Activated naive CD8-positive, alpha-beta T cell treated with anti-CD3 and anti-CD28 coated beads, Interleukin-2, amount 10 ng/mL, durations not matched to agents 7 days and 5 days (primary cell): ENCODE measurements at places on chromosomes 2 and 18. TPM values are rescaled to one million over a fixed set of nuclear protein-coding genes. Genes with fewer than 3 reads are reported as not detected.

GRCh38 chr2:69680001-69680675 is 36.6 kb upstream of the AAK1 start:
- peaks cover 11% of the 10 kb centered on the region for H3K36me3 ChIP-seq
- H3K4me3 ChIP-seq: no peak overlapping the region
- no peaks in the 10 kb centered on the region for H3K27me3 ChIP-seq
- H3K4me1 ChIP-seq: peaks cover 41% of the 10 kb centered on the region
- DNase-seq: no peak

GRCh38 chr2:104577143-104577542 is 276.8 kb upstream of the POU3F3 start:
- no peak overlapping the region for H3K4me3 ChIP-seq
- no peaks in the 10 kb centered on the region for H3K4me1 ChIP-seq
- H3K36me3 ChIP-seq: no peaks in the 10 kb centered on the region
- no peak overlapping the region for H3K27ac ChIP-seq
- H3K27me3 ChIP-seq: no peaks in the 10 kb centered on the region

C2orf81 gene
- 5.8 TPM for total RNA-seq

IL36A gene
- not detected for total RNA-seq

GRCh38 chr2:48198371-48198770 is 292.1 kb upstream of the FBXO11 start:
- H3K27me3 ChIP-seq: no peaks in the 10 kb centered on the region
- H3K4me3 ChIP-seq: no peak overlapping the region
- no peak for DNase-seq
- no peaks in the 10 kb centered on the region for H3K36me3 ChIP-seq

- H3K4me1 ChIP-seq: peaks cover 13% of the 10 kb centered on the region
- H3K4me3 ChIP-seq: peak within 1 kb of the TSS; percentile 67
- no peak within 1 kb of the TSS for H3K27ac ChIP-seq
- H3K27me3 ChIP-seq: peaks cover 68% of the 10 kb centered on the region
- DNase-seq: peak; percentile 31
Observed at GRCh38 chr2:179861416-179862067, at the start of gene ZNF385B. TSS of gene ZNF385B (minus strand) at chr2:179861612.

DNA sequence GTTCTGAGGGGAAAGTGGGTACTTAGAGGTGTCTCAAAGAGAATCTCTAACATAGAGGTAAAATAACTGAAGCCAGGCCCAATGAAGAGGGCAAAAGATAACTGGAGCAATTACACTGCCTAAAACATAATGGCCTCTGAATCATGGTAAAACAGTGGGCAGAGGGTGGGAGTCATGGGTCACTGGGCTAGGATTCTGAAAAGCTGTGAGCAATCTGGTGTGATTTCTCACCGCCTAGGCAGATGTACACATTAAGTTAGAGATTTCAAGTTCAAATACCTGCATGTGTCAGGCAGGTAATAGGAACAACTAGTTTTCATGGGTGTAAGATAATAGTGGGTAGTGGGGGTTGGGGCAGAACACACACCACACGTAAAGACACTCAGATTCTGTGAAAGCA is 45.6 kb downstream of the INSIG2 start:
- DNase-seq: no peak
- H3K4me3 ChIP-seq: no peak overlapping the region
- peaks cover 4% of the 10 kb centered on the region for H3K4me1 ChIP-seq
- H3K27me3 ChIP-seq: peaks cover 7% of the 10 kb centered on the region

GRCh38 chr2:67476809-67477790 is 80.0 kb downstream of the ETAA1 start:
- H3K27me3 ChIP-seq: no peaks in the 10 kb centered on the region
- H3K4me3 ChIP-seq: no peak overlapping the region
- no peak overlapping the region for H3K27ac ChIP-seq
- no peaks in the 10 kb centered on the region for H3K36me3 ChIP-seq

GRCh38 chr2:72118386-72118785 is 29.3 kb downstream of the CYP26B1 start:
- no peak for DNase-seq
- no peaks in the 10 kb centered on the region for H3K4me1 ChIP-seq
- no peak overlapping the region for H3K4me3 ChIP-seq
- H3K27ac ChIP-seq: no peak overlapping the region
- H3K27me3 ChIP-seq: peaks cover 9% of the 10 kb centered on the region

DNA sequence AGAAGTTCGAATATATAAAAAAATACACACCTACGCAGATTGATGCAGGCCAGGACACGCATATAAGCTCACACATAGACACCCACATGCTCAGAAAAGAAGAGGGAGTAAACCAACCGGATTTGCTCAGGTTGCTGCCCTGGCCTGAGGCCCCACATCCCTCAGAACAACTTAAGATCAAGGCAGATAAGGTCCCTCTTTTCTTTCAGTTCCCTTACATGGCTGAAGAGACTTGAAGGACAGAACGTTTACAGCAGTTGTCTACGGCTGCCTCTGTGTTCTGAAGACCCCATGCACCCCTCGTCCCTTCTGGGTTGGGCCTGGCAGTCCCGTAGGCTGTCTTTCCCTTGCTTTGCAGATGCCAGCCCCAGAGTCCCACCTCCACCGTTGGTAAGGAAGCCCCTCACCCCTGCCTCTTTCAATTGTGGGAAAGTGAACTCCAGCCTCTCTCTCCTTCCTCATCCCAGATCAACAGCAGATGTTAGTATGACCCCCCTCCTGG is 4.3 kb upstream of the NAGK start:
- DNase-seq: no peak
- H3K4me1 ChIP-seq: peaks cover 9% of the 10 kb centered on the region
- no peak overlapping the region for H3K27ac ChIP-seq
- H3K36me3 ChIP-seq: no peaks in the 10 kb centered on the region

NRP2 gene
- 3.3 TPM for total RNA-seq

GRCh38 chr18:69400253-69400975 is at the start of gene DOK6:
TSS of gene DOK6 (plus strand) at chr18:69400888.
- no peak for DNase-seq
- peak within 1 kb of the TSS; percentile 62 for H3K4me3 ChIP-seq
- peaks cover 65% of the 10 kb centered on the region for H3K27me3 ChIP-seq
- no peak within 1 kb of the TSS for H3K27ac ChIP-seq
- H3K36me3 ChIP-seq: no peaks in the 10 kb centered on the region
- H3K4me1 ChIP-seq: peaks cover 6% of the 10 kb centered on the region

GRCh38 chr2:71824436-71824835 is 323.2 kb downstream of the CYP26B1 start:
- peaks cover 15% of the 10 kb centered on the region for H3K27me3 ChIP-seq
- H3K36me3 ChIP-seq: no peaks in the 10 kb centered on the region
- DNase-seq: no peak
- no peak overlapping the region for H3K27ac ChIP-seq
- H3K4me1 ChIP-seq: no peaks in the 10 kb centered on the region

COLEC12 gene
- 0.06 TPM for total RNA-seq

EFHD1 gene
- 8.8 TPM for total RNA-seq

MC4R gene
- total RNA-seq: not detected

DNA sequence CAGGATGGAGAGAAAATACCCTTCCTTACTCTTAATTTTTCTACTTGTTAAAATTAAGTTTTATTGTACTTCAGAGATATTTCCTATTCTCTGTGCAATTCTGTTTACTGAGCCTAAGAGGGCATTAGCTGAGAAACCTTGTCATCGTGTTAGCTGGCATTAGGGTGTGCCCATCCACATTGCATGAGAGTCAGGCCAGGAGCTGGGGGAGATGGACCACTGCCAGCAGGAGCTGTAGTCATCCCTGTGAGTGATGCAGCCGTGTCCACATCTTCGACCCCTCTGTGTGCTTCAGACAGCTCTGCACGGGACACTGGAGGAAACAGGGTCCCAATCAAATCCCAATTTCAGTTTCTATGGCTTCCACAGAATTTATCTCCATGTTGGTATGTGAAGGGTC is 34.2 kb downstream of the ABCA12 start:
- no peak overlapping the region for H3K27ac ChIP-seq
- H3K4me1 ChIP-seq: no peaks in the 10 kb centered on the region
- no peaks in the 10 kb centered on the region for H3K36me3 ChIP-seq
- no peaks in the 10 kb centered on the region for H3K27me3 ChIP-seq
- no peak overlapping the region for H3K4me3 ChIP-seq

DNA sequence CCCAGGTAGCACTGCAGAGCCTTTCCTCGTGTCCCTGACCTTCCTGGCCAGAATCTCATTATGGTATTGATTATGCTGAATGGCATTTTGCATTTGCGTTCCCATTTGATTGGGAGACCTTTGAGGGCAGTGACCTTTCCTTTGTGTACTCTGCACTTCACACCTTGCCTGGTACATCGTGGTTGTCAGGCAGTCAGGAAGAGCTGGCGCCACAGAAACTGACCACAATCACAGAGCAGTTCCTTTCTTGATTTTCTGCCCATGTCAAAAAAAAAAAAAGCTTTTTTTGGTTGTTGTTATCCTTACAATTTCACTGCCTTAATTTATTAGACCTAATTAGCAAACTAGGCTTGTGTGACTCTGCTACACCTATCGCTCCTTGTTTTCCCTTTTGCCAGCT is 8.9 kb upstream of the KLHL29 start:
- peaks cover 21% of the 10 kb centered on the region for H3K4me1 ChIP-seq
- no peak overlapping the region for H3K4me3 ChIP-seq
- DNase-seq: no peak
- H3K27ac ChIP-seq: no peak overlapping the region
- H3K36me3 ChIP-seq: no peaks in the 10 kb centered on the region

TUBA4B gene
- total RNA-seq: not detected

DNA sequence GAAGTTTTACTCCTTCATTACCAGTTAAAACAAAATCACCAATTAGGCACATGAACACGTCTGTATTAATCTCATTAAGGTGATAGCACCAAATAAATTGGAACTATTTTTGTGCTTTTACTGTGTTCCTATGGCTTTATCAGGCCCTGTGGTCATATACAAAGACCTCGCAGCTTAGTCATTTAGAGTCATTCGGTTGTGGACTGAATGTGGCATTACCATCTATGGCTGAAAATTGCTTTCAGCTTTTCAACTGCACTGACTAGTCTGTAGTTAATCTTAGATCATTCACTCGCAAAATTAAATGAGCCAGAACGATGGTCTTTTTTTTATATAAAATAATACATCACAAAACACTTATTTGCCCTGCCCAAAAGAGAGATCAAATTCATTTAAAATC is 601.7 kb downstream of the NR4A2 start:
- H3K27ac ChIP-seq: no peak overlapping the region
- no peak for DNase-seq
- H3K4me3 ChIP-seq: no peak overlapping the region
- no peaks in the 10 kb centered on the region for H3K4me1 ChIP-seq
- H3K36me3 ChIP-seq: no peaks in the 10 kb centered on the region
- no peaks in the 10 kb centered on the region for H3K27me3 ChIP-seq

GRCh38 chr2:209147981-209148380 is 275.9 kb upstream of the MAP2 start:
- H3K27me3 ChIP-seq: no peaks in the 10 kb centered on the region
- no peaks in the 10 kb centered on the region for H3K4me1 ChIP-seq
- no peak for DNase-seq
- H3K27ac ChIP-seq: no peak overlapping the region

DNA sequence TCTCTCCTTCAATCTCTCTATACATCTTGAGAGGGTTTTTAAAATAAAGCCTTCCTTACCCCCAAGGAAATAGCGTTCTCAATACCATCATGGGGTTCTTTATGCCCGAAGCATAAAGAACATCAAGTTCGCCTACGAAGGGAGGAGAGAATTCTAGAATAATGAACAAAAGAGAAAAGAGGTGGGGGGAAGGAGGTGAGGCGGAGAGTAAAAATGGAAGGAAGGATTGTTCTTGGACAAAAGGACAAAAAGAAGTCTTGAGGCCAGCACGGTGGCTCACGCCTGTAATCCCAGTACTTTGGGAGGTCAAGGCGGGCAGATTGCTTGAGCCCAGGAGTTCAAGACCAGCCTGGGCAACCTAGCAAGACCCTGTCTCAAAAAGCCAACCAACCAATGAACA is 319.8 kb upstream of the NCKAP5 start:
- peaks cover 10% of the 10 kb centered on the region for H3K27me3 ChIP-seq
- peaks cover 4% of the 10 kb centered on the region for H3K4me1 ChIP-seq
- DNase-seq: no peak
- no peaks in the 10 kb centered on the region for H3K36me3 ChIP-seq
- no peak overlapping the region for H3K4me3 ChIP-seq

ARL6IP6 gene
- total RNA-seq: 38.5 TPM

GRCh38 chr2:237315170-237315828 is 98.7 kb downstream of the COL6A3 start:
- no peak for DNase-seq
- peaks cover 4% of the 10 kb centered on the region for H3K27me3 ChIP-seq
- H3K27ac ChIP-seq: no peak overlapping the region

GRCh38 chr2:115162494-115163293 is 720.3 kb downstream of the DPP10 start:
- H3K4me1 ChIP-seq: peaks cover 4% of the 10 kb centered on the region
- no peak for DNase-seq
- H3K27ac ChIP-seq: no peak overlapping the region
- no peaks in the 10 kb centered on the region for H3K36me3 ChIP-seq

DNA sequence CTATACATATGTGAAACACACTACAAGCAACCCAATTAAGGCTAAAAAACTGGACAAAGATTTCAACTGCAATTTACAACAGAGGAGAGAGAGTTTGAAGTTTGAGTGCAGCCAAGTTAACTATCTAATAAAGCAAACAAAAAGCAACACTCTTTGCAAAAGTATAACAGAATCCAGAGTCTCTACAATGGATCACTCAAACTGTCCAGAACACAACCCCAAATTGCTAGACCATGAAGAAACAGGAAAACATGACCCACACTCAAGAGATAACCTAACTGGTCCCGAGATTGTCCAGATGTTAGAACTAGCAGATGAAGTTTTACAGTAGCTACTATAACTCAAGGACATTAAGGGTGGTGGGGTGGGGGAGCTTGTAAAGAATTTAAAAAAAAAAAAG is 14.8 kb downstream of the ABHD3 start:
- no peak for DNase-seq
- H3K4me3 ChIP-seq: no peak overlapping the region
- H3K36me3 ChIP-seq: peaks cover 58% of the 10 kb centered on the region

DNA sequence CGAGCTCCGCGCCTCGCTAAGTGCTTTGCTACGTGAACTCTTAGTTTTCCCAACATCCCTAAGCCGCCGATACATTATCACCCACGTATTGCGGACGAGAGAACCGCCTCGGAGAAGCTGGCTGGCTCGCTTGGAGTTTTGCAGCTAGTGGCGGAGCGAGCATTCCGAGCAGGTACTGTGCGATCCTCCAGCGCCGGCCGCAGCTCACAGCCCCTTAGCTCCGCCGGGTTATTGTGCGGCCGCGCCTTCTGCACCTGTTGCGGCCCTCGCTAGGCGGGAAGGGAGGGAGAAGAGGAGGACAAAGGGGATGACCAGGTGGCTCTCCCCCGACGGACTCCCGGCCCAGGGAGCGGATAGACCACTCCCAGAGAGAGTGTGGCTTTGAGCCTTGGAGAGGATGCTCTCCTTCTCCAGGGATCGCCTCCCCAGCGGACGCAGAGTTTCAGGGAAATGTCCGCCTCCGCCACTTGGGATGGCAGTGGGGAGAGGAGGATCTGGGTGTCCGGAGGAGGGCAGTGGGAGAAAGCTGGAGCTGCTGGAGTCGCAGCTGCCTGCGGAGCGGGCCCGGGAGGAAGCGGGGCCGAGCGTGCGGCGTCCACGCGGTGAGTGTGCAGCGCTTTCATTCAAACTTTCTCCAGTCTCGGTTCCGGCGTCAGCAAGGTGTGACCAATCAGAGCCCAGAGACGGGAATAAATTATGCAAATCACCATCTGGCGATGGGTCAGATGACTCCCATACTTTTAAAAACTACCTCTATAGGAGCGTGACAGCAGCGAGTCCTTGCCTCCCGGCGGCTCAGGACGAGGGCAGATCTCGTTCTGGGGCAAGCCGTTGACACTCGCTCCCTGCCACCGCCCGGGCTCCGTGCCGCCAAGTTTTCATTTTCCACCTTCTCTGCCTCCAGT is at the start of gene LIPG:
LIPG (plus strand) TSS at position 769 of the 905 bp plus-strand sequence. CDS start 252 bp downstream, outside the sequence.
- H3K27me3 ChIP-seq: peaks cover 79% of the 10 kb centered on the region
- peaks cover 29% of the 10 kb centered on the region for H3K4me1 ChIP-seq
- H3K4me3 ChIP-seq: peak within 1 kb of the TSS; percentile 65
